ENCODE measurements at places on chromosomes 16 and 17. TPM values are rescaled to one million over a fixed set of nuclear protein-coding genes. Genes with fewer than 3 reads are reported as not detected.

DNA sequence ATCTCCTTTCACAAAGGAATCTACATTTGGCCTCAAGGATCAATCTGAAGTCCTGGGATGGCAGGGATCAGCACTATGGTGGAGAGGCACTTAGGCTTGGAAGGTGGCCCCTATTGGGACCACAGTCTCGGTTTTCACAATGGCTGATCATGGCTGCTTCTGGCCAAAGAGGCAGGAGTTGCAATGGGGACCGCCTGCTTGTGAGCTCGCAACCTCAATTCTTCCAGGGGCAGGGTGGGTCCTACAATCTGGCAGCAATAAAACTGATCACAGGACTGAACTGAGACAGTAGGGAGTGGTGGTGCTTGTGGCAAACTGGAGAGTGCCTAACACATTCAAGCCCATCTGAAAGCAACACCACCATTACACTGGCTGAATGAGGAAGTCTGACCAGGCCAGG is 83.1 kb downstream of the NETO2 start:
- no peak for DNase-seq

GRCh38 chr16:23149267-23149992 is at the start of gene USP31:
USP31 (minus strand) TSS chr16:23149452; CDS start chr16:23149270, 182 bp downstream.
- peak; percentile 90 for DNase-seq

DNA sequence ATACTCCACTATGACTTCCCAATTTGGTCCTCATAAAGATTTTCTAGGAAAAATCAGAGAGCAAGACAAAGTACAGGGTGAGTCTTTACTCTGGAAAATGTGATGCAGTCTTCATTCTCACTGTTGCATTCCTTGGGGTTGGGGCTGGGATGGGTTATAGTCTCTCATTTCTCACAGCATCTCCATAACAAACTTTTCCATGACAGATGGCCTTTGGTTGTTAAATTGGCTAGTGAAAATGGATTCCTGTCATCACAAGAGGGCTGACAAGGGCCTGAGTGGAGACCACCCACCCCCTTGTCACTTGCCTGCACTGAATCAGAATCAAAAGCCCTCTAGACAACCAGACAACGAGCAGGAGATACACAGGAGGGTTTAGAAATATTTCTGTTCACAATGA is 174.6 kb downstream of the AATF start:
- DNase-seq, result no peak

DNA sequence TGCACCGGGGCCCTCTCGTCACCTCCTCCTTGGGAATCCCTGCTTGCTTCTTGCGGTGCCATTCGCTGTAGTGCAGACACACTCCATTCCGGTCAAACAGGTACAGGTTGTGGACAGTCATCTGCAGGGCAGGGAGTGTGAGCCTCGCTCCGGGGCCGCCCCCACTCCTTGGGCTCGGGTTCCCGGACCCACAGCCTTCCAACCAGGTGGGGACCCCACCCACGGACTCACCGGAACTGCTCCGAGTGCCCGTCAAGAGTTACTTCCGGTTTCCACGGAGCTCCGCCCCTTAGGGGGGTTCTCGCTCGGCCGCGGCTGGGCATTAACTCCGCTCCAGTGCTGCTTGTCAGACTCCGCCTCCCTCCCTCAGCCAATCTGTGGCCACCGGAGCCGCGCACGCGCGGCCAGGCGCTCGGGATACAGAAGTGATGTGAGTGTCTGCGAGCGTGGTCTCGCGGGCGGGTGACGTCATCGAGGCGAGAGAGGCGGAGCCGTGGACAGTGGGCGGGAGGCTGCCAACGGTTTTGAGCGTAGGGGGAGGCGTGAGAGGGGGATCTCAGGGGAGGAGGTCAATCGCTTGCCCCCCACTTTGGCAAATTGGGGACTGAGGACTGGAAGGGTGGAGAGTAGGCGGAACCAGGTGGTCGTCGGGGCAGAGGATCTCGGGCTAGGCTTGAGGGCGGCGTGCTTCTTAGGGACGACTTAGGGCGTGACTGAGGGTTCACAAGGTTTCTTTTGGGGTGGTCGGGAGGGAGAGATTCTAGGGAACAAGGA is at the start of the genes CNTROB and TRAPPC1:
Gene CNTROB, plus strand, starts transcription at position 498 of the 774 bp plus-strand sequence. CDS start 874 bp downstream, outside the sequence.
Gene TRAPPC1, minus strand, starts transcription at position 238 of the 774 bp plus-strand sequence. Its CDS starts 117 bp downstream, at position 121.
- DNase-seq, result peak; percentile 97

TEKT5 gene
- 0.32 TPM for total RNA-seq

SLC47A1 gene
- 0.53 TPM for total RNA-seq

SLC6A4 gene
- total RNA-seq, result 0.37 TPM
